Activated T-helper 1 cell treated with anti-CD3 and anti-CD28 coated beads, Interleukin-12 subunit alpha, Interleukin-12 subunit beta, Interleukin-2, Interleukin-4 antibody, amounts not matched to agents 30 ng/mL and 10 ng/mL and 1 ng/mL, durations not matched to agents 14 hours and 24 hours and 36 hours (primary cell): ENCODE measurements at places on chromosomes 7 and 10. TPM values are rescaled to one million over a fixed set of nuclear protein-coding genes. Genes with fewer than 3 reads are reported as not detected.

The COBL gene
- not detected in 2 replicates for total RNA-seq

DNA sequence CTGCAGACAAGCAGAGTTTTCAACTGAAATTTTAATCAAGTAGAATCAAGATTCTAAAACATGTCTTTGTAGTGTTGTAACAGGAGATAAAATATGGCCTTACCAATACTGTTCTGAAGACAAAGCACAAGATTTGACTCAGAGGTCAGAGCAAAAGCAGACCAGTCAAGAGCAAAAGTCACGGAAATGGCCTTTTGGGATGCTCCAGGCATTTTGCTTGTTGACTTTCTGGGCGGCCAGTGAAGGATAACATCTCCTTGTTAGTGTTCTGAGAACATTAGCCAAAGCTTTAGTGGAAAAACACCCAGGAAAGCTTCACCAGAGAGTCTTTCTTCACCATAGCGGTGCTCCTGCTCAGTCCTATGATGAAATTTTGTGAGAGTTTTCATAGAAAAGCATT, 590.6 kb downstream of the ARL4A start:
- H3K4me1 ChIP-seq, result no peaks in the 10 kb centered on the region
- H3K36me3 ChIP-seq, result no peaks in the 10 kb centered on the region
- H3K27me3 ChIP-seq, result no peaks in the 10 kb centered on the region
- H3K27ac ChIP-seq, result no peak overlapping the region

- H3K4me3 ChIP-seq, result no peak overlapping the region
- DNase-seq, result no peak
- H3K4me1 ChIP-seq, result no peaks in the 10 kb centered on the region
- H3K27me3 ChIP-seq, result peaks cover 38% of the 10 kb centered on the region
Measured at GRCh38 chr7:150917969-150918368, 60.2 kb downstream of the KCNH2 start.

DNA sequence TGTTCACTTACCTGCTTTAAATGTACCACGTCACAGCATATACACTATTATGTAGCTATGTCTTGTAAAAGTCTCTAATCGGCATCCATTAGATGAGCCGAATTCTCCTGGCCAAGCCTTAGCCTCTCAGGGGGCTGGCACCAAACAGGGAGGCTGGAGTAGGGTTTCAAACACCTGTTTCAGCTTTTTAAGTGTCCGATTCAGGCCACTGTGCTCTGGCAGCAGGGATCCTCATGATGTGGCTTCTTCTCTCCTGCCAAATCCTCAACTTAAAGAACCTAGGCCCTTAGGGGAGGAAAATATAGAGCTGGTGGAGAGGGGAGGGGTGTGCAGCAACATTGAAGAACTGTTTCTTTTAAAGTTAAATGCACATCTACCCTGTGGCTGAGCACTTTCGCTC, 68.5 kb upstream of the NFKB2 start:
- no peaks in the 10 kb centered on the region for H3K36me3 ChIP-seq
- H3K4me1 ChIP-seq, result peaks cover 21% of the 10 kb centered on the region
- H3K27me3 ChIP-seq, result no peaks in the 10 kb centered on the region
- H3K4me3 ChIP-seq, result no peak overlapping the region

DNA sequence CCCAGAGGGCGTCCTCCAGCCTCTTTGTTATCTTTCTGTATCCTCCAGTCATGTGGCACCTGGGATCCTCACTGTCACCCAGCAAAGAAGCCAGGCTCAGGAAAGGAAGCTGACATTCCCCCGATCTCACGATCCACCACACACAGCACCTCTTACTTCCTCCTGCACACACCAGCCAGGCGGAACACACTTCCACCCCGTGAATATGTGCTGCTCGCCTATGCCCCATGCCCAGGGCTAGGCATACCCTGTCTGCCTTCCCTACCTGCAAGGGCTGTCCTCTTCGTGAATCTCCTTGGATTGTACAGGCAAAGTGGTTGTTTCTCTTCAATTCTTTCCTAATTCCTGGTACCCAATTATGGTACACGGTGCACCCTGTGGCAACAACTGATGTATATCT, 191.0 kb downstream of the TNS3 start:
- peaks cover 3% of the 10 kb centered on the region for H3K27me3 ChIP-seq
- DNase-seq, result no peak
- H3K4me3 ChIP-seq, result no peak overlapping the region
- H3K27ac ChIP-seq, result no peak overlapping the region
- no peaks in the 10 kb centered on the region for H3K4me1 ChIP-seq

The ARMC10 gene
- total RNA-seq, result 49.6 and 51.8 TPM in 2 replicates
